ENCODE measurements at places on chromosomes 7 and 10.

- no peak for DNase-seq
These were observed 227.4 kb downstream of the TCERG1L start for GRCh38 chr10:131083915-131084790.

DNA sequence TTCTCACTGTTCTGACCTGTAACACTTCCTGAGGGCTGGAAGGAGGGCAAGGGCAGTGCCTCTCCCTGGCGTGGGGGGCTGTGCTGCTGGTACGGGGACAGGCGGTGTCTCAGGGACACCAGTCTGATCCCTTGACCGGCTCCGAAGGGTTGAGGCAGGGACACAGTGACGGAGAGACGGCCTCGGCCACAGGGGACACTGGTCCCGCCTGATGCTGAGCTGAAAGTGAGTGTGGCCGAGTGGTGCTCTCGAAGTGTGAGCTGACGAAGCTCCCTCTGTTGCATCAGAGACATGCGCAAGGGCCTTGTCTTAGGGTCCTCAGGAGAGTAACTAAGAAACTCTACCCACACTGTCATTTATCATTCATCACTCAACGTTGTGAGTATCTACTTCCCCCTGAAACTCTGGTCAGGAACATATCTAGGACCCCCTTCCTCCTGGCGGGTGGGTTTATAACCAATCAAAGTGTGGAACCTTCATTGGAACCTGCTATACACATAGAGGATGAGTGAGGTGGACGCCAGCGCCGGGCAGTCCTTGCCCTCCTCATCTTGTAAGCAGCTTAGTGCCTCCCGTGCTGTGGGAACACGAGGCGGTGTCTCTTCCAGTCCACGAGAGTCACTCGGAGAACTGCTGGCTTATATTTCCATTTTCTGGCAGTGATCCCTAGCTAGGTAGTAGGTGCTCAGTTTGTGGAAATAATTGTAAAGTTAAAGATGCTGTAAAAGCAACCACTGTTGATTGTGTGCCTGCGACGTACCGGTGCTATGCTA is 283.1 kb downstream of the DNAJB6 start:
- DNase-seq: no peak

DNA sequence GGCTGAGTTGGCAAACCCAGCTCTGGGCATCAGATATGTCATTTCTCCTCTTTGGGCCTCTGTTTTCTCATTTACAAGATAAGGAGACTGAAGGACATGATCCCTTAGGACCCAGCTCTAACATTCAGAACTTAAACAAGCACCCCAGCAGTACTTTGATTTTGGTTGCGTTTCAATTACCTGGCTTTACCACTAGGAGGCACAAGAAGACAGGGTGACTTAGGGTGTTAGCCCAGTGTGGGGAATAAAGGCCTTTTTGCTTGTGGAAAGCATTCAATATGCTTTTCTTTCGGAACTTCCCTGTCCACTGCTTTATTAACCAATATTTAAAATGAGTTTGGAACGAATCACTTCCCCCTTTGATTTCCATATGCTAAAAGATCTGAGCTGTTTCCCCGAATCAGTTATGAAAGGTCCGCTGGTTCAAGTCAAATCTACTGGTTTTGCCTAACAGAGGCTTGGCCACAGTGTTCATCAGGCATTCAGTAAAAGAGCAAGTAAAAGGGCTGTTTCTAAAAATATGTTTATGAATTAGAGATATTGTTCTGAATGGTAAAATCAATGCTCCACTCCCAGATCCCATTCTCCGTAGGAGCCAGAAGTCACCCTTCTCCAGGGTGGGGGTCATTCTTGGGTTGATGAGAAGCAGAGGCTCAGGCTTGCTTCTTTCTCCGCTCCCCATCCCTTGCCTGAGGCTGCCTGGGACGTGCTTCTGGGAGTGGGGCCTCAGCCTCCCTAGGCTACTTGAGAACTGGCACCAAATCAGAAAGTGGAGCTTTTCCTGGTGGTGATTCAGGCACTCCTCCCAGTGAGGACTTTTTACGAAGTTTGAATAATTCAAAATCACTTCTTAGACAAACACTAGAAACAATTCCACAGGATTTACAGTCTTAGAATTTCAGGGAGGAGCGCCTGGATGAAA is 105.5 kb downstream of the MYOF start:
- no peak for DNase-seq

DNA sequence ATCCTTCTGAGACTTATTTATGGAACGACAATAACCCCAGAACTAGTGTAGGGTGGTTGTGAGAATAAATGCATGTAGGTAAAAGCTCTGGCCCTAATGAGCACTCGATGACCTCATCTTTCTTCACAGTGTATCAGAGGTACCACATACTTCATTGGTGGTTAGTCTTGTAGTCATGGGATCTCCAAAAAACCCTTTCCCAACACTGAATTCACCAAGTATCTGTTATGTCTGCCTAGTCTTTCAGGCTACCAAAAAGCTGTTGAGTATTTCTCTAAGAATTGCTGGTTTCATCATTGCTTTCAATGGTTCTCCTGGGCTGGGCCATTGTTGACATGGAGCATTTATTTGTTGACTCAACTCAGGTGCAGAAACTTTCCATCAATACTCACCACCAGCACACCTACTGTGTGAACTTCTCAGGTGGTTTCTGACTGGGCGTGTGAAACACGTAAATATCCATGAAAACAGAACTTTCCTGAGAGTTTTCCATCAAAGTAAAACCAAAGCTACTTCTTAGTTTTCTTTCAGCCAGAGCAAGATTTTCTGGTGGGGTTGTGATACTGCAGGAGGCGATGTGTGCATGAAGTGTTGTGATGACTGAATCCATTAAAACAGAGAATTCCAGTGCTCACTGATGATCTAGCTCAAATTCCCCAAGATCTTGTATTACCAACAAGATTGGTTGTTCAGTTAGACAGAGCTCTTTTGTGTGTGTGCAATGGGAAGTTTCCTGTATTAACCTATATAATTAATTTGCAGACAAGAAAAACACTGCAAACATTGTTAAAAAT is 51.4 kb upstream of the SLC35B4 start:
- no peak for DNase-seq

DNA sequence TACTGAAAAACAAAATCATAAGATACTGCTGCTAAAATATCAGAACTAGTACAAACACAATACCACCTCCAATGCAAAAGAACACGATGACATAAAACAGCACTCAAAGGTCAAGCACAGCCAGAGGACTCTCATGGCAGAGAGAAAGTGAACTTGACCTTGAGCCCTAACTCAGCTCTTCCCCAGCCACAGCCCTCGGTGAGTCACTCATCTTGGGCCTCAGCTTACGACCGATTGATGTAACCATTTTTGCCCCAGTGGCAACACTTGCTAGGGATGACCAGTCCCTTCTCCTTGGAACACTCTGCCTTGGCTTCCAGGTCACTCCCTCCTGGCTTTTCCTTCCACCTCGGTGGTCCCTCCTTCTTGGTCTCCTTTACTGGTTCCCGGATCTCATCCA is 77.8 kb downstream of the JAZF1 start:
- no peak for DNase-seq

- peak; percentile 3 for DNase-seq
These were observed 173.6 kb downstream of the PTPRN2 start for GRCh38 chr7:158414002-158414401.

DNA sequence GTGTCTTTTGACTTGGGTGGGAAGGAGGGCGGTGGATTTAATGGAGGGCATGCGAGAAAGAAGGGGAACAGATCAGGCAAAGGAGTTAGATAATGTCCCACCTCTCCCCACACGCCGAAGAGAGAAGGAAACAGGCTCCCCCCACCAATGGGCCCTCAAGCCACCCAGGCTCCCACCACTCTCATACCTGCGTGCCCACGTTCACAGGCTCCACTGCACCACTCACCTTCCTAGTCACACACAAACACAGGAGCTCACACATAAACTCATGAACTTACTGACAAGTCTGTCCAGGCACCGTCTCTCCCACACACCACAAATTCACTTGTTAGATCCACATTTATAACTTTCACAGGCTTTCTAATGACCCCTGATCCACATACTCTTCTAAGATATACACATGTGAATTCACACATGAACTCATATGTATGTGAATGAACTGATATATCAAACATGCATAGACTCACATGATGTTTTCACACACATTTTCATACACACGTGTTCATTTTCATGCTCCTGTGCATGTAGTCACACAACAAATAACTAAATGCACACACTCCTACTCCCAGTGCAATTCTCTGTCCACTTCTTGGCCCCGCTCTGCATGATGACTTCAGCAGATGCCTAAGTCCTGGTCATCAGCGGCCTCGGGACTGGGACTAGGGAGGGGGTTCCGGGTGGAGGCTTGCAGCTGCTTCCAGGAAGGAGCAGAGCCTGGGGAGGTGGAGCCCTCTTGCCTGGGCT is 1.5 kb downstream of the LZTS2 start:
- DNase-seq: no peak

- no peak for DNase-seq
These were observed 79.3 kb downstream of the CNOT4 start for GRCh38 chr7:135430626-135431025.

DNA sequence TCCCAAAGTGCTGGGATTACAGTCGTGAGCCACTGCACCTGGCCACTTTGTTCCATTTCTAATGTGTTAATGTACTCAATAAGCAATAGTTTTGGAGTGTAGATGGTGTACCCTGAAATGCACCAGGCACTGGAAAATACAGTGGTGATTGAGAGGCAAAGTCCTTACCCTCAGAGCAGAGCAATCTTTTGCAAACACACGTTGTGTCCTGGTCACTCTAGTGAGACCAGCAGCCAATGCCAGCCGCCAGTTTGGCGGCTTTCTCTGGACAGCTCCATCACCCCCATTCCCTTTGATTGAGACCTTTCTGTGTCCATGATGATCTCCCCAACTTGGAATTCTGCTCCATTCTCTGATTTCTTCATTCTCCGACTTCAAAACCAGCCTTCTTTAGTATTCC is 231.3 kb downstream of the GALNT17 start:
- no peak for DNase-seq

DNA sequence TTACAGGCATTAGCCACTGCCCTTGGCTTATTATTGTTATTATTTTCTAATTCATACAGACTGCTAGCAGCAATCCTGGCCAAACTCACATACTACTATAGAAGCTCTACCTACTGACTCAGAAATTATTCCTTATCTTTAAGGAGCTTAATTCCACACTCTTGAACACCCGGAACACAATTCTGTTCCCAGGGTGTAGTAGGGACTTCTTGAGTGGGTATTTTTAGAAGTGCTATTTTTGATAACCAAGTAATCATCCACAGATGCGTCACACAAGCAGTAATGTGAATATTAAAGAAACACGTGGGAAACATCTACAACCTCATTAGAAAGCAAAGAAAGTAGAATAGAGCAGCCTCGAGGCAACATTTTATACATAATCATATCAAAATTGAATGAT is 149.2 kb downstream of the PTEN start:
- DNase-seq: no peak

Measured in activated T-cell treated with anti-CD3 and anti-CD28 coated beads, Interleukin-2, amount 50 U/mL, for 24 hours (primary cell).